ENCODE measurements at places on chromosomes 4 and X.

GRCh38 chrX:149161435-149162088 lies 343.5 kb downstream of the IDS start:
- DNase-seq = no peak

DNA sequence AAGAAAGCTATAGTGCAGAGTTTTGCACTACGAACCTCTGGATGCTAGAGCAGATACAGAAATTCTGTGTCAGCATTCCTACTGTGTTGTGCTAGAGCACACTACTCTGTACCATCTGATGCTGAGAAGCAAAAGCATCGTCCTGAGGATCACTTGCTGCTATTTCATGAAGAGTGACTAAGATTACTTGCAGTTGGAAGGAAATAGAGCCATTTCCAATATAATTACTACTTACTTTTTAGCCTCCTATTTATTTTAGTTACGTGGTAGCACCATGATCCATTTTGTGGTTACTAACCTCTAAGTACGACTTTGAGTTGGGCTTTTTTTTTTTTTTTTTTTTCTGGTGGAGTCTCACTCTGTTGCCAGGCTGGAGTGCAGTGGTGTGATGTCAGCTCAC lies 226.7 kb downstream of the PALLD start:
- DNase-seq = peak; percentile 56

GRCh38 chr4:825063-825970 lies 612 bp downstream of the CPLX1 start:
- DNase-seq = no peak

GRCh38 chrX:129566073-129566472 lies 26.0 kb downstream of the OCRL start:
- DNase-seq = peak; percentile 23
